ENCODE measurements at places on chromosomes 2 and 18.

- no peak for DNase-seq
Observed at GRCh38 chr18:42583283-42583731, 532.2 kb downstream of the RIT2 start.

GRCh38 chr2:137870682-137871081 lies 93.6 kb upstream of the HNMT start:
- DNase-seq: no peak

- DNase-seq: no peak
Observed at GRCh38 chr2:223956300-223956699, 963 bp upstream of the MRPL44 start.

- no peak for DNase-seq
Observed at GRCh38 chr18:77911971-77912605, 662.4 kb downstream of the GALR1 start.

- DNase-seq: no peak
Observed at GRCh38 chr2:224085811-224086210, 46.7 kb upstream of the SERPINE2 start.

DNA sequence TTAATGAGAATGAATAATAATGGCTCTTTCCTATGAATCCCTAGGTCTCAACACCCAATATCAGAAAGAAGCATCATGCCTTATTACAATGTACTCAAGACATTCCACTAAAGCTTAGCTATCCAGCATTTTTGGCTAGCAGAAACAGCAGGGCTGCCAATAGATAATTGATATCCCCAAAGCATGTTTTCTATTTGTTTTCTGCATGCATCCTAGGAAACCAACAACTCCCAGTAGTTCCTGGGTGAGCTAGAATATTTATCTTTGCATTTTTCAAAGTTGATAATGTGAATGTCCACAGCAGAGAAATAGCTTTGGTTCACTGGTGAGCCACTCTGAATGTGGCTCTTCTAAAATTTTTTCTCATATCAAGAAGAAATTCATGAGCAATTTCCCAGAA lies 5.8 kb upstream of the ANTXR1 start:
- no peak for DNase-seq

GRCh38 chr2:217954971-217955740 lies 47.6 kb downstream of the TNS1 start:
- DNase-seq: no peak

- DNase-seq: no peak
Observed at GRCh38 chr18:74249181-74249968, 42.4 kb downstream of the CYB5A start.

DNA sequence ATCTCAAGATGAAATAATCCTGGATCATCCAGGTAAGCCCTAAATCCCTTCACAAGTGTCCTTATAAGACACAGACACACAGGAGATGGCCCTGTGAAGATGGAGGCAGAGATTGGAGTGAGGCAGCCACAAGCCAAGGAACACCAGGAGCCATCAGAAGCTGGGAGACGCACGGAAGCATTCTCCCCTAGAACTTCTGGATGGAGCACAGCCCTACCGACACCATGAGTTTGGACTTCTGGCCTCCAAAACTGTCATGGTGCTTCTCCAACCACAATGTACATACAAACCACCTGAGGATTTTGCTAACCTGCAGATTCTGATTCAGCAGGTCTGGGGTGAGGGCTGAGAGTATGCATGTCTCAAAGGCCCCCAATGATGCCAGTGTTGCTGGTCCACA lies 42.5 kb downstream of the ADD2 start:
- DNase-seq: no peak

GRCh38 chr2:148720501-148721001 lies 76.0 kb downstream of the EPC2 start:
- no peak for DNase-seq

All from HEK293T (cell line).